ENCODE measurements at places on chromosomes 13 and 19.
A peak's percentile ranks its signal among the peaks of the same experiment; 100 is the strongest.

DNA sequence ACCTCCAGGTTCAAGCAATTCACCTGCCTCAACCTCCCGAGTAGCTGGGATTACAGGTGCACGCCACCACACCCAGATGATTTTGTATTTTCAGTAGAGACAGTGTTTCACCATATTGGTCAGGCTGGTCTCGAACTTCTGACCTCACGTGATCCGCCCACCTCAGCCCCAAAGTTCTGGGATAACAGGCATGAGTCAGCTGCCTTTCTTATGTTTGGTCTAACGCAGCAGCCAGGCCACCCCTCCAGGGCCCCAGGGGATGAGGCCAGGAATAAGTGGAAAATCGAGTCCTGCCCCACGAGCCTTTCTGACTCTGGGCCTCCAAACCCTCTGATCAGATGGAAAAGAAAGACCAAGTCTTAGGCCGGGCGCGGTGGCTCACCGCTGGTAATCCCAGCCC is 44.5 kb downstream of the CERS4 start:
- no peak for DNase-seq

DNA sequence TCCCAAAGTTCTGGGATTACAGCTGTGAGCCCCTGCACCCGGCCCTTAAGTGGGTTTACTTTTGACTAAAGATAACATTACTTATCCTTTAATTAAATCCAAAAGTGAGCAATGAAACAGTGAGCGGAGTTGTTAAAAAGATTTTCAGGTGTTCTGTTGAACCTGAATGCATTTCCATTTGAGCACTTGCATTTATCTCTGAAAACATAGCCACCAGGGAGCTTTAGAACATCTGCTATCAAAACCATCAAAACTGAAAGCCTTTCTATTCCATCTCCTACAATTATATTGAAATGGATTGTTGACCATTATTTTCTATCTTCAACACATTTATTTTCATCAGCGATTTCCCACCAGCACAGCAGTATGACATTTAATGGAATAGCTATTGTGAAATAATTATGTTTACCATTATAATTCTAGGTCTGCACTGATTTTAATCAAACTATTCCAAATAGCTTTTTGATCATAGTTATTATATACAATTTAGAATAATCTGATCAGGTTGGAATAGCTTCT is 269.0 kb downstream of the FGF14 start:
- no peak for DNase-seq

GRCh38 chr19:510606-511100 is 3.4 kb downstream of the TPGS1 start:
- peak; percentile 61 for DNase-seq

DNA sequence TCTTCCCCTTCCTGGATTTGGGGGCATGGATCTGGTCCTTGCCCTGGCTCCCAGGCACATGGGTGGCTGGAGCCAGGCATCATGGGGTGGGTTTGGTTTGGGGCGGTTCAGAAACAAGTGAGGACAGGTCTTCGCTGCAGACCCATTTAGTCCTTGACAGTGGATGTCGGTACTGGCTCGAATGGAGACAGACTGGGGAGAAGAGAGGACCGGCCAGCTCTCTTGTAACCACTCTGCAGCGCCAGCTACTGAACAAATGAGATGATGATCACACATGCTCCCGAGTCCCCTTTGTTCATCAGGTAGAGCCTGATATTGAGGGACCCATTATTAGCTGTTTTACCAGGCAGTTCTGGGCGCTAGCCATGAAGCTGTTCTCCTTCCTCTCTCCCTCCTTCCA is 64.5 kb downstream of the CHST8 start:
- no peak for DNase-seq

DNA sequence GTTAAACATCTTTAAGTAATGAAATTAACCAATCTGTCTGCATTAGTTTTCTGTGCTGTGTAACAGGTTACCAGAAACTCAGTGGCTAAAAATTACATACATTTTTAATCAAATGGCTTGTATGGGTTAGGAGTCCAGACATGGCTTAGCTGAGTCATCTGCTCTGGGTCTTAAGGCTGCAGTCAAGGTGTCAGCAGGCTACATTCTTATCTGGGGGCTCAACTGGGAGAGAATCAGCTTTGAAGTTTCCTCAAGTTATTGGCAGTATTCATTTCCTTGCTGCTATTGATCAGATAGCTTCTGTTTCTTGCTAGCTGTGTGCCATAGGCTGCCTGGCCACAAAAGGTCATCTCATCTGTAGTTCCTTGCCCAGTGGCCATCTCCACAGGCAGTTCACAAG is 1163.0 kb downstream of the DIAPH3 start:
- DNase-seq = no peak

DNA sequence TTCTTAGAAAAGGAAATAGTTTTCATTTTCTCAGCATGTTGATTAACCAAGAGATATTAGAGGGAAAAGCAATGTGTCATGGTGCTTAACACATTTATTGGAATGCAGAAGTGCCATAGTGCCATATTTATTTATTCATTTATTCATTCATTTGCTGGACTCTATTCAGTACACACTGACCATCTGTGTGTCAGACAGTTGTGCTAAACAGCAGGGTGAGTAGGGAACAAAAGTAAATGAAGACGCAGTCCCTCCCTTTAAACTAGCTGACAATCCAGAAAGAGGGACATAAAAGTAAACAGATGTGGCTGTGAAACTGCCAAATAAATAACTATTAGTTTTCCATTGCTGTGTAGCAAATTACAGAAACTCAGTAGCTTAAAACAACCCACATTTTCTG is 323.7 kb downstream of the MTUS2 start:
- DNase-seq = no peak

- DNase-seq = peak; percentile 52
Measured at GRCh38 chr13:45340422-45341033, 455 bp downstream of the TPT1 start.

DNA sequence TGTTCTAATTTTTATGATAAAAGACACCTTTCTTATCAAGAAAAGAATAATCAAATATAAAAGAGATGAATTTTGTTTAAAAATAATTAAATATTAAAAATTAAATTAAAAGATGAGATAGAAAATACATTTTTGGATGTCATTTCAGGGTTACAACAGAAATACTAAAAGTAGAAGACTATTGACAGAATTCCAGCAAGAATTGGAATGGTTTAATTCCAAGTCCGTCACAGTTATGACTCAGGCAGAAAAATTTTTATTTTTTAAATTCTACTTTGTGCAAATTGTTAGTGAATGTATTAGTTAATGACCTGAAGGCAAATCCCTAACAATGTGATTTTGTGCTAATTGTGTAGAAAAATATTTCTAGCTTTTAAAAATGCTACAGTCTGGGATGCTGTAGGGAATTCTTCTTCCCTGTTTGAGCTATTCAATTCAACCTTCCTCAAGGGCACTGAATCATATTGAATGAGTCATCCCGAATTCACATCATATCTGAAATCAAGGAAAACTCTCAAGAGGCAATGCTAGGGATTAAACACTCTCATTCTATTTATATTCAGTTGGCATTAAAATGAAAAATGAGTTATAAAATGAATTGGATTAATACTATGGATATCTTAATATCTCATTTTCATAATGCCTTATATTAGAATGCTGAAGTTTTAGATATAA is 633.5 kb upstream of the ATXN8OS start:
- no peak for DNase-seq

GRCh38 chr13:23628765-23629565 is 58.8 kb downstream of the TNFRSF19 start:
- no peak for DNase-seq

GRCh38 chr13:95644601-95645052 is at the start of gene DZIP1:
Gene DZIP1, minus strand, starts transcription at chr13:95644706. Its CDS starts 2,677 bp downstream, at chr13:95642029.
- DNase-seq = no peak

DNA sequence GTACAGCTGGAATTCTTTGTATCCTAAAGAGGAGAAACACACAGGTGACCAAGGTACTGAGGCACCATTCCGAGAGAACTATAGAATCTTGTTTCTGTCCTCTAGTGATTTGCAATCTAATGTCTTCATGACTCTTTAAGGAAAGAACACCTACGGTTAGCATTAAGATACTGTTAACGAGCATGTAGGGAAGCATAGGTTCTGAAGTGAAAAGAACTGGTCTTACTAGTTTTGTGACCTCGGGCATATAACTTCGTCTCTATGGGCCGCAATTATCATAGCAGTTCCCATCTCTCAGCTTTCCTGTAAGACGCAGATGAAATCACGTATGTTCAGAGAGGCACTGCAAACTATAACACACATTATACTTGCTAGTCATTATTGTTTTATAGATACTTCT is 193.0 kb upstream of the NBEA start:
- no peak for DNase-seq

- DNase-seq = no peak
Measured at GRCh38 chr13:99313941-99314340, 6.7 kb upstream of the GPR183 start.

- no peak for DNase-seq
Measured at GRCh38 chr13:48852911-48853727, 122.6 kb upstream of the FNDC3A start.

GRCh38 chr19:5035793-5036697 is 67.1 kb downstream of the KDM4B start:
- DNase-seq = no peak

GRCh38 chr13:59960683-59961082 is 203.0 kb downstream of the DIAPH3 start:
- DNase-seq = no peak

DNA sequence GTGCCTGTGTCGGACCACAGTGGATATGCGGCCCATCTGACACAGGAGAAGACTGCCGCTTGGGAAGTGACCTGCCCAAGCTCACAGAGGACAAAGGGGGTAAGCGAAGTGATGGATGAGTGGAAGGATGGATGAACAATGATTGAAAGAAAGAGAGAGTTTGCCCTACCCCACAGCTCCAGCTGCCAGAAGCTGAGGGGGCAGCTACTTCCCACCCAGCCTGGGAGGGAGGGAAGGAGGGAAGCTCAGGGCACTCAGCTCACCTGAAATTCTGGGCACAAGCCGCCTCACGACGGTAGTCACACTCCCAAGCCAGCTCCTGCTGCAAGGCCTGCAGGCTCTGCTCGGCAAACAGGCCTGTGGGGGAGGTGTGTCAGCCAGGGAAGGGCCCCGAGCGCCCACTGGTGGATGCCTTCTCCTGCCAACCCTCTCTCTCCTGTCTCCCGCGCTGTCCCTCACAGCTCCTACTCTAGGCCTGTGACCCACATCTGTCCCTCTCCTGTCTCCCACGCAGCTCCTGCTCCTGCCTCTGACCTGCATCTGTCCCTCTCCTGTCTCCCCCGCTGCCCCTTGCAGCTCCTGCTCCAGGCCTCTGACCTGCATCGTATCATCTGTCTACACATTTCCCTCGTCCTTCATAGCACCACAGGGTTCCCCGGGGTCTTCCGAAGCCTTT is 12.0 kb upstream of the NUMBL start:
- no peak for DNase-seq

DNA sequence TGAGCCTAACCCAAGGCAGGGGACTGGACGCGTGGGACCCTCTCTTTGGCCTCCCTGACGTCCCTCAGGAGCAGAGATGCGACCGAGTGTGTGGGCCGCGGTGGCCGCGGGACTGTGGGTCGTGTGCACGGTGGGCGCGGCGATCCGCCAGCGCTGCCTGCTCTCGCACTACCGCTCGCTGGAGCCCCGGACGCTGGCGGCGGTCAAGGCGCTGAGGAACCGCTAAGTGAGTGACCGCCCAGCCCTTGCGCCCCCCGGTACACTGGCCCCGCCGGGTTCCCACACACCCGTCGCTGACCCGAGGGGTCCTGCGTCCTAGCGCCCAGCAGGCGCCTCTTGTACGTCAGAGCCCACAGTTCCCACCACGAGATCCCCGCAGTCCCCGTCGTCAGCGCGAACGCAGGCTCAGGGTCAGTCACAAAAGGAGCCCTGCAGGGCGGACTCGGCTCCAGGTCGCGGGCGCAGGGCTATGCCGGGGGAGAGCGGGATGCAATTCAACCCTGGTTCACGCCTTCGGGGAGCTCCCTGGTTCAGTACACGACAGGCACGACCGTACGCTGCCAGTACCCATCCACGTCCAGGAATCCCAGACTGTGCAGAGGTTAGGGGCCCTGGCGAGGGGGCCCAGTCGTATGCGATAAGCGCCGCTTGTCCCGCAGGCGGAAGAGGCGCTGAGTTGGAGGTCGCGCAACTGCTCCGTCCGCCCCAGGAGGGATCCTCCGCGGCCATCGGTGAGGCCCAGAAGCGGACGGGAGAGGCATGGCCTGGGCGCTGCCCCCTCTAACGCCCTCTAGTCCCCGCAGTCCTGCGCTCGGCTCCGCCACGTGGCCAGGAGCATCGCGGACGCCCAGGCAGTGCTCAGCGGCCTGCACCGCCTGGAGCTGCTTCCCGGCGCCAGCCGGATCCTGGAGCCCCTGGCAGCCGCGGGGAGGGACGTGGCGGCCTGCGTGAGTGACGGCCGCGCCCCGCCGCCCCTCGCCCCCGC is 3.6 kb upstream of the IFNL2 start:
- no peak for DNase-seq

- DNase-seq = no peak
Measured at GRCh38 chr13:35909091-35909490, 222.1 kb downstream of the DCLK1 start.

Measured in KG1 (cell line).